ELF-1 (cell line): ENCODE measurements at places on chromosomes 4 and X.

DNA sequence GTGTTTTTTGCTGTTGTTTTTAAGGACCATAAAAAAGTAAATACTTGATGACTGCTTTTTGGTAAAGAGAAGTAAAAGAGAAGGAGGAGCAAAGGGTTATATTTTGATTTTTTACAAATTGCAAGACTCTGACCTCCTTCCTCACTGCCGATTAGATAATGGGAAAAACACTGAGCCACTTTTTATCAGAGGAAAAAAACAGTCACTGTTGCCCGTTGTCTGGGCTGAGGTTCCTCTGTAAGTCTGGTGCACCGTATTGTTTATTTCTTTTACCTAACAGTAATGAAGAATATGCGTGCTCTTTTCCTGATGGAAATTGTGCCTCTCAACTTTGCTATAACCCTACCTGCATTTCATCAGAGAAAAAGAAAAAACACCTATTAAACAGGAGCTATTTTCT is 178.7 kb upstream of the EMCN start:
- no peak for DNase-seq

DNA sequence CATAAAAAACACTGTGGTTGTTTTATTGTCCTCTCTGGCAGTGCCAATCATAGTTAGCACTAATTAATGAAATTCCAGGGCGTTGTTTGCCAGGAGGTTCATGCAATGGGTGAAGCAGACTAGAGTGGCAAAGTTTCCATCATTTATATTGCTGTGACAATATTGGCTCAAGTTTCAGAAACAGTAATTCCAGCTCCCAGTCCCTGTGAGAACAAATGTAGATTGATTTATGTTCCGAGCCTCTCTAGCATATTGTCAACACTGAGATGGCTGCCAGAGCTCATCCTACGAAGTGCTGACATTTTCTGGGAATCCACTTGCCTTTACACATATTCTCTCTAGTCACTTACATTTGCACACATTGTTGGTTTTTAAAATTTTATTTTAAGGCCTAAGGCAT is 440.0 kb upstream of the IGFBP7 start:
- no peak for DNase-seq

DNA sequence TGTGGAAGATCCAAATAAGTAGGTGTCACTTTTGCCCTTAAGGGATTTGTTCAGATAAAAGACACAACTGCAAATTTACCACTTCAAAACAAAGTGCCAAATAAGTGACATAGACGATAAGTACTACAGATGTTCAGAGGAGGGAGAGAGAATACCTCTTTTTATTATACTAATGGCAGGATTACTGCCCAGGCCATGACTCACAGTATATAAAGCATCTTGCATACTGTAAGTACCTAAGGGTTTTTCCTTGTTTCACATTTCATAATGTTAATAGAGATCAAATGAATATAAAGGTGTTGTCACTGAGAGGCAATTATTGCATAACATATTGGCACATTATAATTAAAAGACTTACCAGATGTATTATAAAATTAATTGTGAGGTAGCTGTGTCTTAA is 46.4 kb downstream of the PTPN13 start:
- no peak for DNase-seq

DNA sequence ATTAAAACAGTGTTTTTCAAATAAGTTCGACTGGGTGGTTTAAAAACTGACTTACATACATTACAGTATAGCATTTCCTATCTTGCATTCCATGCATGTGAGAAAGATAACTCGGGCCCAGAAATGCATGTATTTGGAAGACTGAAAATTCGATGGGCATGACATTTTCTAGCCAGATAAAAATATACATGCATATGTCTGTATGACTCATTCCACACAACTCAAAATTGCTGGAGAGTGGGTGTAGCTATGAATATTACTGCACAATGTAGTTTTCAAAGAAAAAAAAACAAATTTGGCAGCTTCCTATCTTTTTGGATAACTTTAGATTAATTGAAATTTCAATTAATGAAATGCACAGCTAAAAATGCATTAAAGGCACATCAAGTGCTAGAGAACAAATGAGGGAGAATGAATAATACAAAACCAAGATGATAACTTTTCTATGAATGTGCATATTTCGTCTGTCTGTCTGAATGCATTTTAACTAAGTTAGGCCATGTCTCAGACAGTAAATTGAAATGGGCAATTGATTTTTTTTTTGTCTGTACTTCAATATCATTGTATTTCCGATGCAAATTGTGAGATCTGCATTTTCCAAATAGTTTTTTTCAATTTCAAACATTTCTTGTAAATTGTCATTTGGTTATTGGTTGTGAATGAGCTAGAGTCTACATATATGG is 54.5 kb upstream of the GABRA2 start:
- DNase-seq: no peak

DNA sequence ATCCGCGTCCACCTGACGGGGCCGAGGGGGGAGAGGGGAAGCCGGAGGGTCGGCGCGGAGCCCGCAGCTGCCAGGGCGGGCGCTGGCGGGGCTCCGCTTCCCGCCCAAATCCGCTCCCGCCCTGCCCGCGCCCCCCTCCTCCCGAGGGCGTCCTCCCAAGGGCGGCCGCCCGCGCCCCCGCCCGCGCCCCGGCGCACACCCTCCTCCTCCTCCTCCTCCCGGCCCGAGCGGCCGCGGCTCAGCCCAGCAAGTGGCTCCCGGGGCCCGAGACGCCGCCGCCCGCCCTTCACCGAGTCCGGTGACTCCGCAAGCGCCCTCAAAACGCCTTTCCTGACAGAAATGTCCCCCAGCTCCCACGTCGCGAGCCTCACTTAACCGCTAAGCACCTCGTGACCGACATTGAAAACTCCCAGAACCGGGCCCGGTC is 487 bp downstream of the HMGB2 start:
- DNase-seq: no peak

DNA sequence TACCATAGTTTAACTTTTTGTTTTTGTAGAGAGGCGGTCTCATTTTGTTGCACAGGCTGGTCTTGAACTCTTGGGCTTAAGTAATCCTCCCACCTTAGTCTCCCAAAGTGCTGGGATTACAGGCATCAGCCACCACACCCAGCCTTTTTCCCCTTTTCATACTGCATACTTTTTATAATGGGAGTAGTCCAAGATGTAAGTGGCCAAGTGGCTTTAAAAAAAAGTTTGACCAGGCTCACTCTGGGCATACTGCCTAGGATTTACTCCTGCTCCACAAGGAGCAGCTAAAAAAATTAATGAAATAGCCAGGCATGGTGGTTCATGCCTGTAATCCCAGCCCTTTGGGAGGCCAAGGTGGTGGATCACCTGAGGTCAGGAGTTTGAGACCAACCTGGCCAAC is 6.0 kb downstream of the GRSF1 start:
- DNase-seq: no peak
